AG10803 (cell line): ENCODE measurements at places on chromosomes 6 and 20.

- no peak for DNase-seq
These were observed 2.0 kb downstream of the HEY2 start for GRCh38 chr6:125751334-125751916.

DNA sequence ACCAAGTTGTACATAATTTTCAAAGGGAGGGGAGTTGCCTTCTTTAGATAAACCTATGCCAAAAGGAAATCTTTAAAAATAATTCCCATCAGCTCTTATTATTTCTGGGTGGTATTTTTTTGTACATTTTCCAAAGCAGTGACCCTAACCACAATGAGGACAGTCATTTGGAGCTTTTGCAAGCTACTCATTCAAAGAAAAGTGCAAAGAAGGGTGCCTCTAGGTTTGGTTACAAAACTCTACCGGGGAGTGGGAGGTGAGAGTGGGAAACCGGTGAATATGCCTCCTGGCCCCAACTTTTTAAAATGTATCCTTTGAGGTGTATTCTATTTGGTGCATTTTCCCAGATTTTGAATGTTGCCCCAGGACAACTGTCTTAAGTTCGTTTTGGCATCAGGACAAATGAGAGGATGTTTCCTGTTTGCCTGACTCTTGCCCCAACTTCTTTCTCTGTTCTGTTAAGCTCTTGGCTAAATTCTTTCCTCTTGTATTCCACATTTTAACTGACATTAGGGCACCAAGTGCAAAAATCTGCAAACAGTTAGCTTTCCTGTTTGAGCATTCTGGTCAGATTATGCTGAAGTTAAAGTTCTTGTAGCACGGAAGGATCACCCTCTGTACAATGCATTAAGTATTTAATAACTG, 78.9 kb downstream of the SLX4IP start:
- DNase-seq: peak; percentile 69

- DNase-seq: no peak
These were observed 161.3 kb upstream of the GGTLC1 start for GRCh38 chr20:24149881-24150307.

DNA sequence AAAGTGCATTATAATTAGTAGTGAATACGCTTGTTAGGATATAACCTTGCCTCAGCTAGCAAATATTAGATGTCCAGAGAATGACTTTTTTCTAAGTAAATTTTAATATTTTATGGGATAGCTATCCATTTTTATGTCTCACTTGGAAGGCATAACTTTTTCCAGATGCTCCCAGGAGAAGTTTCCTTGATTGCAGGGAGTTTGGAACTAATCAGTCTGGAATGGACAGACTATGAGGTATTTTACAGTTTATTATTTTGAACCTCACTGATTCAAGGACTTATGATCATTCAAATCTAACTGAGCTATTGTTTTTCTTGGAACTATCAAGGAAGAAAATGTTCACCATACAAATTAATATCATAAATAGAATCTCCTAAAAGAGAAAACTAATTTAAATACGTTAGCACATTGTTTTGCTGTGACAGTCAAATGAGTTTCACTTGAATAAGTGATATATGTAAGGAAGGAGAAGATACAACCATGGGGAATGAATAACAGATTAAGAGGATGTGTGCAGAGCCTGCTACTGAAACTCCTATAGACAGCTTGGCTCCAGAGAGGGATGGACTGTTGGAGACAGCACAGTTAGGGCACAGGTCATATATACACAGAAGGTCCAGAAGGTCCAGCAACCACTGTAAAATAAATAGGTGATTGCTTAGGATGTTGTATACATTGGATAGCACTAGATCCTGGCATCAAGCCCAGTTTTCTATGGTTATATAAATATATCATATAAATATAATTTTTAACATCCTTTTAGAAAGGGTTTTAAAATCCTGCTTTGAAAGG, 20.6 kb upstream of the LCA5 start:
- peak; percentile 12 for DNase-seq
